ENCODE measurements at places on chromosomes 1 and 21.

DNA sequence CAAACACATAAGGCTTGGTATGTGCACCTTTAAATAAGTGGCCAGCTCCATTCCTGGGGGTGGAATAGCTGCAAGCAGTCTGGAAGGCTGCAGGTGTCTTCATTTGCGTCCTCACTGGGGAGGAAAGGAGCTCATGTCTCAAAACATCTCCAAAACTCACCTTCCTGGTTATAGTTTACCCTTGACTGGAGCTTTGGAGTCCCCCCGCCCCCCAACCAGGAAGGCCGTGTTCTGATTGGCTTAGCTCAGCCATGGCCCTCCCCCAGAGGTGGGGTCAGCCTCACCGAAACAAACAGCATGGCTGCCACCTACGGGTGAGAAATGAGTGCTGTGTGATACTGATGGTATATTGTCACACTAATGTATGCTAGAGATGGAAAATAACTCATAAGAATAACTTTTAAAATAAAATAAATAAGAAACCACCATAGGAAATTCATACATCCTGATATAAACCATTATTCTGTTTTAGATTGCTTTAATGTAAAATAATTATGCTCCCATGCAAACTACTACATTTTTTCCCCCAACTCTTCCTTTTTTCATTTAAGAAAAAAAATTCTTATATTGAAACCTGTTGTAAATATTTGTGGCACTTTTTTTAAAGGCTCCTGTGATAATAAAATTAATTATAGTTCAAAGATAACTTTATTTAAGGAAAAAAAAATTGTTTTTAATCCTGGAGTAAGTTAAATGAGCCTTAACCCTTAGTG, 90.8 kb downstream of the ZP4 start:
- no peak for DNase-seq

DNA sequence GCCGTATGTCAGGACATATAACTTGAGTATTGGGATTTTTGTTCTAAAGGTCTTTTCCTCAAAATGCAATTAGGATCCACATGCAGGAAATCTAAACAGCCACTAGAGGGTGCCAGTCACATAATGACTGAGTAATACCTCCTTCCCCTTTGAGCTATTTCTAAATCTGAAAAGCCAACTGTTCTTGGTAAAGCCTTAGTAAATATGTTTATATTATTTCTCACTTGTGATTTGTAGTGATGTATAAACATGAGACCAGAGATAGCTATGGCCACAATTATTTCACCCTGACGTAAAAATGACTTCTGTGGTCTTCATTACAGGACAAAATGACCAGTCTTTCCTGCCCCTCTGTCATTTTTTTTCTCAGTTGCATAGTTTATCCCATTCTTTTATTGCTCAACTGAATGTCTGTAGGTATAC, 41.0 kb upstream of the DR1 start:
- peak; percentile 1 for DNase-seq

GRCh38 chr1:202673531-202673930, 36.7 kb downstream of the SYT2 start:
- no peak for DNase-seq

DNA sequence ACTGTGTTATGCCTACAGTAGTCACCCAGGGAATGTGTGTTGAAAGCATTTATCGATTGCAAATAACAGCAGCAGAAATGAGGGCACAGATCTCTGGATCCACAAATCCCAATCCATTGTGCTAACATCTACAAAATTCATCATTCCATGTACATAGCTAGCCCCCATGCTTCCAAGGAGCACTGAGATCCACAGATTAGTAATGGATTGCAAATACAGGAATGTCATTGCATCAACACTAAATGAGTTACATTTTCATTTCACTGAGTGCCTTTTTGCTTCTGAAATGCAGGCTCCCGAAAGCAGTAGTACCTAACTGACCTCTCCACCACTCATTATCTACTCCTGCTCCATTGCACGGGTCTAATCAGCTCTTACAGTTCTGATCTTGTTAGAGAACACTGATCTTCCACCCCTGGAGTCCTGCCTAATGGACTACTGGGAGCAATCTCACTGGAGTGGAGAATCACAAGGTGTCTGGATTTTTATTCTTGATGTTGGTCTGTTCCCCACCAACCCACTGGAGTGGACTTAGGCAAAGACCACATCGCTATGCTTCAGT, 30.5 kb downstream of the ASTN1 start:
- no peak for DNase-seq

GRCh38 chr1:155170806-155171205, 2.3 kb downstream of the KRTCAP2 start:
- no peak for DNase-seq

- DNase-seq = no peak
Observed at GRCh38 chr1:1063261-1063944, 10.7 kb downstream of the RNF223 start.

GRCh38 chr1:41003640-41004220, 17.8 kb downstream of the SLFNL1 start:
- peak; percentile 69 for DNase-seq

DNA sequence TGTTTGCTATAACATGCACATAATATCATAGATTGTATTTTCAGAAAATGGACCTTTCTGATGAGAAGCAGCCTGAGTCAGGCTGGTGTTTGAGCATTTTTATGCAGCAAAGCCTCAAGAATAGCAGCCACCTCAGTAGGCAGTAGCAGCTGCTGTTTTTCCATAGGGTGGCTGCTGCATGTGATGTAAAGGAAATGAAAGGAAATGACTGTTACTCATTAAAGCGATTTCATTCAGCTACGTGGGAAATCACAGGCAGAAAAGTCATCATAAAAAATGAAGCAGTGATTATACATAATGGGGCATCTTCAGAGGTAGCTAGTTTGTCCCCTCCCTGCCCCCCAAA, 110.4 kb downstream of the PATJ start:
- no peak for DNase-seq

DNA sequence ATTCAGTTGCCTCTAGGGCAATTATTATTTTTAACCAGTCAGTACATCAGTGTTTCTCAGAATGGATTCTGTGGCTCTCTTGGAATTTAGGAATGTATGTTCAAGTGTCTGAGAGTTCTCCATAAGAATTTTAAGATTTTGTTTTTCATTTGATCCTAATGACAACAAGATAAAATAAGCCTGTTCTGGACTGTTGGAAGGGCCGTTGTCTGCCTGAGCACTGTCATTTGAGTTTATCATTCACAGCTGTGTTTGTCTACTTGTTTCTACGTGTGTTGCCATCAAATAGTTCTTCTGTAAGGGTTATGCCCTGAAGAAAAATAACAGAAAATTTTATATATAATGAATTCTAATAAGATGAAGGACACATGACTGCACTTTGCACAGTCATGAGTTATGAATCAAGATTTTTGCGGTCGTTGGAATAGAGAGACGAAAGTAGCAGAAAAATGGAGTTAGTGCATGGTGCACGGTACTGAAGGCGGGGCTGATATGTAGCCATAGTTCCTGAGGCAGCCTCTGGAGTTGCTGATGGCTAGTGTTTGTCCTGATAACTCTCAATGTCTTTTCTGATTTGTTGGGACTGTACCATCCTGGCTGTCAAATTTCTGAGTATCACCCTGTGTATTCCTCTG, 92.5 kb downstream of the NOS1AP start:
- DNase-seq = no peak

GRCh38 chr1:58845942-58846341, 62.1 kb upstream of the JUN start:
- no peak for DNase-seq

GRCh38 chr21:38308532-38309119, 51.8 kb downstream of the KCNJ15 start:
- no peak for DNase-seq

GRCh38 chr1:218339267-218339831, 5.8 kb upstream of the TGFB2 start:
- DNase-seq = no peak

DNA sequence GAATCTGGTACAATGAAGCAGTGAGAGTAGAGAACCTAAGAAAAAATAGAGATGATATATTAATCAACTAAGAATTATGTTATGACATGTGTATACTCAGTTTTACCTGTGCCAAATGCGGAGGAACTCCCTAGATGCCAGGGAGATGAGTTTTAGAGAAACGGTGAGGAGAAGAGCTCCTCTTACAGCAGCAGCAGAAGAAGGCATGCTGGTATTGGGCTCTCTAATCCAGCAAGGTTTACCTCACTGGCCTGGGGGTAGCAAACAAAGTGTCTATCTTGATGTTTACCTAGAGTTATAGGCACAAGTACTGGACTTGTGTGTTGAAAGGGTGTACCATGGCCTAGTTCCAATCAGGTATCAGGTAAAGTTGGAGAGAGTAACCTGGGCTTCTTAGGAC, 28.9 kb upstream of the DEPDC1 start:
- no peak for DNase-seq

- DNase-seq = no peak
Observed at GRCh38 chr1:914891-915280, 8.8 kb upstream of the SAMD11 start.

DNA sequence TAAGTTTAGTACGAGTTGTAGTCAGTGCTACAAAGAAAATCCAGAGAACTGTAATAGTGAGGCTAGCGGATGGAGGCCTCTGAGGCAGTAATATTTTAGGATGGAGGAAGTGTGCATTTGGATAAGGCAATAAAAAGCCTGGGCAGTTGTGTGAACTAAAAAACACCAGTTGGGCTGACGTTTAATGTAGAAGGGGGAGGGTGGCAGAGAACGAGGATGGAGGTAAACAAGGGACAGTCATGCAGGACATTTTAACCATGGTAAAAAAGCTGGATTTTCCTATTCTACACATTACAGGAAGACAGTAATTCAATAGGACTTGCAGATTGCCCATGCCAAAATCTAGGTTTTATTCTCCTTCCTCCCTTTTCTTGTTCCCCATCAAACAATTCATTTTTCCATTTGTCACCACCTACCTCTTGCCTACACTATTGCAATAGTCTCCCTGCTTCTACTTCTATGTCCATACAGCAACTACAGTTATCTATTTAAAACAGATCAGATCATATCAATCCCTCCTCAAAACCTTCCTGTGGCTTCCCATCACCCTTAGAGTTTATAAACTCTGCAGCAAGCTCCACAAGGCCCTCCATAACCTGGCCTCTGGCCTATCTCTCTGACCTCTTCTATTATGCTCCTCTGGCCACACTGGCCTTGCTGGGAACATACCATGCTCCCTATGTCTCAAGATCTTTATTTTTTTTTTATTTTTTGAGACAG, 27.7 kb downstream of the ERO1B start:
- DNase-seq = no peak

DNA sequence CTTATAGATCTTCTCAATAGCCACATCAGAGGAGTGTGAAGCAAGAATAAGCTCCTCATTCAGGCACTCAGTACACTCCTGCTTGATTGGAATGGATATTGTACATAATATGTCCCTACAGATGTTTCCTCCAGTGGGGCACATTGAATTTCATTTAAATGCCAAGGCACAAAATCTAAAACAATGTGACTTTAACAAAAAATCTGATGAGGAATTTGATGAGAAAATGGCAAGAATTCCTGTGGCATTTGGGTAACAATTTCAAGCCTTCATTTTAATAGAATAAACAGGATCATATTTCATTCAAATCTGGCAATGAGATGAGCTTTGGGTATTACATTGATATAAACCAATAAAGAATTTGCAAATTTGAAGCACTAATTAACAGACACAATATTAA, 307.7 kb upstream of the PKN2 start:
- DNase-seq = no peak

DNA sequence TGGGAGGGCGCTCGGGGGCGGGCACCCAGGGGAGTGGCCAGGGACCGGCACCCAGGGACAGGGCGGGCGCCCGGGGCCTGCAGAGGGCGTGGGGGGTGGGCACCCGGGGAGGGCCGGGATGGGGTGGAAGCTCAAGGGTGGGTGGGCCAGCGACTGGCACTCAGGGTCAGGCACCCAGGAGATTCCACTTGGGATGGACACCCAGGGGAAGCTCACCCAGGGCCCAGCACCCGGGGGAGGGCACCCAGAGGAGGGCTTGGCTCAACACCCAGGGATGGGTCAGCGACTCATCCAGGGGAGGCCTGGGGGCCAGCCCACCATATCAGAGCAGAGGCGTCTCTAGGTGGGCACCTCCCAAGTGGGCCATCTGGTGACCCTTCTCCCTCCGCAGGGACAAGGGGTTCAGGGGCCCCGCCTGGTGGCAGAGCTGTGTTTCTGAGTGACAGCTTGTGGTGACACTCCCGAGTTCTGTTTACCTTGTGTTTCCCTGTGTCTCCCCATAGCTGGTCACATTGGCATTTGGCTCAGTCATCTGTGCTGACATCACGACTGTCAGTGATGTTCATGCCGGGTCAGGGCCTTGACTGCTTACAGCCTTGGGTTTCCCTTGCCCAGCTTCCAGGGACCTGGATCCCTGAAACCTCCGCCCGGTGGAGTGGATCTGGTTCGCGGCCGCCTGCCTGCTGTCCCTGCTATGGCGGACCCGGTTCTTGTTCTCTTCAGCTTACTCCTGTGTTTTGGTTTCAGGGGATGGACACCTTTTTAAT, 749 bp downstream of the IBA57 start:
- DNase-seq = no peak

GRCh38 chr1:229011022-229011421, 259.9 kb upstream of the RAB4A start:
- no peak for DNase-seq

GRCh38 chr21:36147911-36148310, 8.7 kb upstream of the DOP1B start:
- no peak for DNase-seq

GRCh38 chr1:172638885-172639831, 19.7 kb upstream of the FASLG start:
- no peak for DNase-seq

DNA sequence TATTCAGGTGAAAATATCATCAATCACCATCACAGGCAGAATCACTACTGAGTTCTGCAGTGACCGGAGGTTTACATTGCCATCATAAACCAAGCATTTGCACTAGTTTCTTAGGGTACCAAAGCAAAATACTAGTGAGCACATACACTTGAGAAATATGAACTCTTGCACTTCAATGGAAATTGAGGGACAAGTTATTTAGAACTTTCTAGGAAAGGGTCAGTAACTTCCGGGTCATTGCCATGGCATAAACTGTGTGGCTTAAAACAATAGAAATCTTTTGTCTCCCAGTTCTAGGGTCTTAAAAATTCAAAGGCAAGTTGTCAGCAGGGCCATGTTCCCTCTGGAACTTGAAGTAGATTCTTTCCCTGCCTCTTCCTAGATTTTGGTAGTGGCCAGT, 197.5 kb downstream of the ZC3H11B start:
- DNase-seq = no peak

GRCh38 chr1:180533266-180533987, 25.3 kb upstream of the OVAAL start:
- peak; percentile 9 for DNase-seq

DNA sequence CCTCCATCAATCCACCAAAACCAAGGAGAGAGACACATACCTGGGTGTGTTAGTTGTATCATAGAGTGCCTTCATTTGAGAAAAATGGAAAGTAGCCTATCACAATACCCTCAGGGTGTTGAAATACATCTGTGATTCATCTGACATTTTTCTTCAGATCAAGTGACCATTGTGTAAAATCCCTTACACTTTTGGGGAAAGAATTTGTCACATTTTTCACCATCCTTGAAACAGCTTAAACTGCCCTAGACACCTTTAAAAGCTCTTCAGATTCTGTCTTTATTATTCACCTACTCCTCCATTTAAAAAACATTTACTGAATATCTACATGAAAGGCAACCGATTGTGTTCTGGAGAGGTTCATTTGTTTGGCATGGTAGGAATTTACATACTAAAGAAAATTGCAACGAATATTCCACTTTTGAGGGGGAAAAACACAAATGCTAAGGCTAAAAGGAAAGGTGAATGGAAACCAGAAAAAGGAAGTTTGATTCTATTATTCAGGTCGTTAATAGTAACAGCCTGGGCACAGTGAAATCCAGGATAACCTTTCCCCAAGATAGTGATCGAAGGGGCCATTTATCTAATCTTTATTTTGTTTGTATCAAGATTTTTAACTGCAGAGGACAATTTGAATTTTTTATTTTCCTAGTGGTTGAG, 70.4 kb upstream of the SAMSN1 start:
- DNase-seq = no peak

All from activated naive CD4-positive, alpha-beta T cell (primary cell).